NCI-H187 treated with DMSO at 0.1 percent for 48 hours (cell line): ENCODE measurements at places on chromosomes 6 and 20.

GRCh38 chr6:45984347-45984746, 31.3 kb downstream of the CLIC5 start:
- no peak for DNase-seq

DNA sequence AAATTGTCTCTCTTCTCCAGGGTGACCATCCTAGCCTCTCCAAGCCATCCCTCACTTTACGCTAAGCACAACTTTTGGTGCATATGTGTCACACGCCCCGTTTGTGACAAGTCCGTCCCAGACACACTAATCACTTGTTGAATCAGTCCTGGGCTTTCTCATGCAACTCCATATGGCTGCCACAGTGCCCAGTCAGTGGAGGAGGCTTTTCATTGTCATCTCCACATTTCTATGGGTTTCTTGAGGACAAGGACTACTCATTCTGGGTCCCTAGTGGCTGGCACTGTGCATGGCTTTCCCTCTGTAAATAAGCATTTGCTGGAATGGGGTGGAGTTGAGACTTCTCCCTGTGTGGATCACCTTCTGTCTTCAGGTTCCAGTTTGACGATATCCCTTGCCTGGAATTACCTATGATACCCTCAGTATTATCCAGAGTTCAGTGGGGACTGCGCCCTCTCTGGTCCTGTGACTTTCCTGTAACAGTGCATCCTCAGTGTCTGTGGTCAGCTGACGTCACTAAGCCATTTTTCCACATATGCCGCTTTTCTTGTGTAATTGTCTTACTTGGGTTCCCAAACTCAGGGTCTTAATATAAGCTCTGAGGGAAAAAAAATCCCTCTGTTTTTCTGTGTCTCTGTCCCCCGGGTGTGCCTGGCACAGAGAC, 59.8 kb upstream of the MYL9 start:
- no peak for DNase-seq

DNA sequence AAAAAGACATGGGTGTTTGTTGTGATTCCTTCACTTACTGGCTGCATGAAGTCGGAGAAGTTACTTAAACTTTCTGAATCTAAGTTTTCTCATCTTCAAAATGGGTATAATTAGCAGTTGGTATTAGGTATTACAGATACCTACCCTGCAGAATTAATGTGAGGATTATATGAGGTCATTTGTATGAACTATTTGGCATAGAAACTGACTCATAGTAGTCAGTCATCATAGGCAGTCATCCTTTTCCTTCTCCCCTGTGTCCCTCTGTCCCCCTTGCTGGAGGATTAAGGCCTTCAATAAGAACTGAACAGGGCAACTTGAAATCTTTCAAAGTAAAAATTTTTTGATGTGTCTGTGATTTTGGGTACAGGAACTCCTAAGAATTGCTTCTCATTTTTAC, 26.3 kb downstream of the RALGAPB start:
- no peak for DNase-seq

- no peak for DNase-seq
Measured at GRCh38 chr6:135972150-135972549, 120.6 kb downstream of the PDE7B start.

DNA sequence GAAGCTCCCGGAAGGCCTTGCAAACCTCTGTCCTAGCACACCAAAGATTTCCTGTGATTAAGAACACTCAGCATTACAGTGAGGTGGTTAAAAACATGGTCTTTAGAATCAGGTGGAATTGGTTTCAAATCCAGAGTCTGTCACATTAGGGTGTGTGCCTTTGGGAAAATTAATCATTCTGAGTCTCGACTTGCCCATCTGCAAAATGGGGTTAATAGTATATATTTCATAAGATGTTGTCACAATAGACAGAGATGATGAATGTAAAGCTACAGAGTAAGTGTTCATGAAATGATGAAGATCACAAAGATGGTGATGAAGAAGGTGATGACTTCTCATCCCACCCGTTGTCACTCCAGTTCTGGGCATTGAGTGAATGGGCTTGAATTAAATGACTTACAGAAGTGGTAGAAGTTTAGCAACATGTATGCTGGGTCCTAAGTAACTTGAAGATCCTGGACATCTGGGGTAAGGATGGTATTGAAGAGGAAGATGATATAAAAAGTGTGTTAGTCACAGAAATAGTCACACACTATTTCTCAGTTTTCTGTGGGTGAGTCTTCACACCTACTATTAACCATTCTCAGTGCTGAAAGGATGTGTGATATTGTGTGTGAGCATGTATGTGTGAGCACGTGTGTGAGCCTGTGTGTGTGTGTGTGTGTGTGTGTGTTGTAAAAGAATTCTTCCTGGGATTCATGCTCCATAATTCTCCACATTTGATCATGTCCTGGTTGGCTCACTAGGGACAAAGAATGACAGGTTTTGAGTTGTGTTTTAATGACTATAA, 28.0 kb upstream of the NEDD9 start:
- no peak for DNase-seq
